Left lung (tissue), 14 donors: ENCODE measurements at places on chromosomes 4 and X.

GRCh38 chr4:37762294-37762990 is 64.0 kb upstream of the PGM2 start:
- DNase-seq, result no peak

GRCh38 chr4:67480810-67481209 is 64.5 kb downstream of the CENPC start:
- no peak for DNase-seq

DNA sequence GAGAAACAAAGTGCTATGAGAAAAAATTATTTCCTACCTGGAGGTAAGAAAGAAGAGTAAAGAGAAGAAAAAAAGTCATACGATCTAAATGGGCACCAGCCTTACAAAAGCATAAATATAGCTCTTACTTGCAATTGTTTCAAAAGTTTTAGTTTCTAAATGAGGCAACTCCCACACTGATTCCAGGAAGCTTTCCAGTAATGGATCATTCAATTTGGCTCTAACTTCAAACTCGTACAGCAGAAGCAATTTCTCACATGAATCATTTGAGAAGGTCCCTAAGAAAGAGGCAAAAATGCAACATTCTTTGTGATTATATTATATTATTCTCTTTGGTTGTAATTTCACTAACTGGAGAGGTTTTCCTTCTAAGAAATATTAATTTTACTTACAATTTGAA is 109.9 kb downstream of the DLG3 start:
- no peak for DNase-seq

GRCh38 chr4:182085051-182085480 is 158.1 kb upstream of the TENM3 start:
- no peak for DNase-seq

GRCh38 chrX:10008483-10009056 is 41.4 kb downstream of the CLDN34 start:
- no peak for DNase-seq

- no peak for DNase-seq
Observed at GRCh38 chr4:19478791-19479190, 772.9 kb upstream of the SLIT2 start.

DNA sequence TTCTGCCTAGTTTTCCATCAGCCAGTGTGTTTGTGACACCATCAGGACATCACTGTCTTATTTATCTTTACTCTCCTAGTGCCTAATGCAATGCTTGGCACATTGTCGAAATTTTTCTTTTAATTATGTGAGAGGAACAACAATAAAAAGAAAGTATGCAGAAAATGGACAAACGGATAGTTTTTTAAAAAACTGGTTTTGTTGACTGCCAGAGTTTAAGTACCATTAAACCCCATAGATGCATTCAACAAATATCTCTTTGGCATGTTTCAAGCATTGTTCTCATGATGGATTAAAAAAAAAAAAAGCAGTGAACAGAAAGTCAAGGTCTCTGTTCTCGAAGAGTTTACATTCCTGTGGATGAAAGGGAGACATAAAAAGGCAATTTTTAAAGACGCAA is 398.4 kb downstream of the PPP3CA start:
- DNase-seq, result no peak

DNA sequence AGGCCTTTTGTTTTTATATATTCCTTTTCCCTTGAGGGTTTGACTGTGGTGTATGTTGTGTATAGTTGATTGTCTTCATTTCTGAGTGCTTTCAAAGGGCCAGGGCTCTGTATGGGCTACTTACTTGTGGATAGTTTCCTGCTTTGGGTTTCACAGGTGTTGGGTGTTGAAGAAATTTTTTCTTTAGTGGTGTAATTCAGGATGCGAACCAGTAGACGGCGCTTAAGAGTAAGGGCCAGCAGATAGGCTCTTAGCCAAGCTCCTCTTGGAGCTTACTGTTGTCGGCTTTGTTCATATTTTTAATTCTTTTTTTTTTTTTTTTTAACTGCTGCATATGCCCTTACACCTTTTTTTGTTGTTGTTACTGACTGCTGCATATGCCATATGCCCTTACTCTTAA is 276.3 kb upstream of the GALNT7 start:
- DNase-seq, result no peak

DNA sequence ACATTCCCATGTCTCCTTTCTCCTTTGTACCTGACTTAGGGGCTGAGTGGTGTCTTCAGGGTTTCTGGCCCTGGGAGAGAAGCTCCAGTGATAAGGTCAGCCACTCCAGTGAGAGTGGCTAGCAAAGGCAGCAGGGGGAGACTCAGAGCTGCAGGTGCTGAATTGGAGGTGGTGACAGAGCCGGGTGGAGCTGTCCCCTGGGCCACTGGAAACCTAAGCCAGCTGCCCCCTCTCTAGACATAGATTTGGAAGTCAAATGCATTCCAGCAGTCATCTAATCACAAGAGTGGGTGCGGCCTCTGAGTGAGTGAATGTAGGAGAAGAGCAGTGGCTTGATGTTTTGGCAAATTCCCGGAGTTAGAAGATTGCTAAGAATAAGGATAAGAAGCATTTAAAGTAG is 28.5 kb downstream of the TRIM2 start:
- DNase-seq, result no peak

DNA sequence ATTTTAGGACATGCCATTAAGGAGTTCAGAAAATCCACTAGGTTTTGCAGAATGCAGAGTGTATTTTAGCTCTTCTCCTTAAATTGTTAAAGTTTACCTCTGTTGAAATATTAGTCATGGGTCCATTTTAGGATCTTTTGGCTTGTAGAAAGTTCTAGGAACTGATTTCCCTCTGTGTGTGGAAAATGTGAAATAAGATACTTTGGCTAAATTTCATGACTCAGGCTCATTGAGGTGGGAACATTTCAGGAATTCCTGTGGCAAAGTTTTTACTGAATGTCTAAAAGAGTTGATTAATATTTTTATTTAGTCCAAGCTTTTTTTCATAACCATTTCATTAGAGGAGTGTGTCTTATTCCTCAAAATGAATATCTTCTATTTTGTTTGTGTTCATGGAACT is 7.0 kb downstream of the FHIP1A start:
- DNase-seq, result no peak

DNA sequence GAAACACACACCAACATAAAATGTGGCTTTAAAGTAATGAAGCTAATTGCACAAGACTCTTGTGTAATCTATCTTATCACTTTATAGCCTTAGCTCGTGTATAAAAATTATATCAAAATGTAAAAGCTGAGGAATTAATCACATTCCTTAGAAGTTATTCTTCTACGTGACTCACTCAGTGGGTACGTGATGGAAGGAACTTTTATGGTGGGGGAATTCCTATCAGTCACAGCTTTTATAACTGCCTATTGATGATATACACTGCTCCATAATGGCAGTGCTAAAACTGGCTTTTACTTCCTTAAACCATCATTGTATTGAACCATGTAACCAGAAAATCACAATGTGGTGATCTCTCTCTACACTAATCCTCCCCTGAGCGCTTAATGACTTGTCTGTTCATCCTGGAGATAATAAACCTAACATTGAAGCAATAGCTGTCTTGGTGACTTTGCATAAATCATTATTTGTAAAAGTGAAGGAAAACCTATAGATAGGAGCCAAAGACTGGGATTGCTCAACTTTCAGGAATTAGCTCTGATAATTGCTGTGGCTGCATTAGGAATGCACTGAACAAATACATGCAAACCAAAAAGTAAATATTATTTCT is 276.7 kb downstream of the GBA3 start:
- no peak for DNase-seq

- no peak for DNase-seq
Observed at GRCh38 chr4:159206427-159206871, 103.6 kb downstream of the RAPGEF2 start.

DNA sequence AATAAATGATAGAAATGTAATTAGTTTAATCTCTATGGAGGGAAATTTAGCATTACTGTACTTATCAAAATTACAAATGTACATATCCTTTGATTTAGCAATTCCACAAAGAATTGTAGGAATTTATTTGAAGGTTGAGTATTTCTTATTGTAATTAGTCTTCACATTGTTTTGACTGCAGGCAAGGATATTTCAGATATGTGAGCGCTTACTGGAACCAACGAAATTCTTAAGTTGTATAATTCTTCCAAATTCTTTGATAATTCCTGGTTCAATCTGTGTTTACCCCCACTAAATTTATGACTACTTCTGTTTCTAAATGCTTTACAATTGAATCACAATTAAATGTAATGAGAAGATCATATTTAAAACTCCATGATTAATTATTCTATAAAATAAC is 26.9 kb upstream of the WWC2 start:
- no peak for DNase-seq

DNA sequence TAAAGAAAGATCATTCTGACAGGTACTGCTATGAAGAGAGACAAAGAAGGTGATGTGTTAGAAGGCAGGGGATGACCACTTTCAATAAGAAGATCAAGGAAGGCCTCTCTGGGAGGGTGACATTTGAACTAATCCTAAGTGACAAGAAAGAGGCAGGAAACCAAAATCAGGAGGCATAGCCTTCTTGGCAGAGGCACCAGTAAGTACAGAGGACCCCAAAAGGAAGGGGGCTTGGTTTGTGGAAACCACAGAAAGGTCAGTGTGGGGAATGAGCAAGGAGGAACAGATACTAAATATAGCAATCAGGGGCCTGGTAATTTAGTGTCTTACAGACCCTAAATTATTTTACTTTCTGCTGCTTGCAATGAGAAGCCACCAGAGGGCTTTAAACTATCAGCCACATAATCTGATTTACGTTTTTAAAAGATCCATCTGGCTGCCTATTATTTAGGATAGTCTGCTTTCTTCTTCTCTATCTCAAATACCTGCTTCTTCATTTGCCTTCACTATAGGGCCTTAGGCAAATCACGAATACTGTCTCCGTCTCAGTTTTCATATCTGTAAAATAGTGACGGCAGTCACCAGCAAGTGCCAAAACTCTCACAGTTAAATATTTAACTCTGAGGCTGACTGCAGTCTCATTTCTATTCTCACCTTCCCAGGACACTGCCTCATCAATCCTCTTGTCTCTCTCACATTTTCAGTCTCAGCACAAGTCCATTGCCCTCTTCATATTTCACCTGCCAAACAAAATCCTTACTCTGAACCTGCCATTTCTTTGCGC is 16.7 kb downstream of the NR3C2 start:
- DNase-seq, result no peak

DNA sequence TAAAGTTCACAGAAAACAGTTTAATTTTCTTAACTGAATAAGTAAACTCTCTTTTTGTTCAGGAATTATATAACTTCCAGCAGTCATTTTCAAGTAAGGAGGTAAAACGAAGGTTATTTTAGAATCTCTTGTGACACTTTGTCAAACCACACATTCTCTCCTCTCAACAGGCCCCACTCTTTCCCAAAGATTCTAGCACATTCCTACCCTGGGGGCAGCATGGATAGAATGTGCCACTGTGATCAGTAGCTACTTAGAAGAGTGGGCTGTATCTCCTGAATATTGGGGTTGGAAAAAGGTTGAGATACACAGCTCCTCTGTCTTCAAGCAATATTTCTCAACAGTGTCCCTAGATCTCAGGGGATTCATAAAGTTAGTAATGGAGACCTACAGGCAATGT is 157.6 kb downstream of the EMCN start:
- no peak for DNase-seq

DNA sequence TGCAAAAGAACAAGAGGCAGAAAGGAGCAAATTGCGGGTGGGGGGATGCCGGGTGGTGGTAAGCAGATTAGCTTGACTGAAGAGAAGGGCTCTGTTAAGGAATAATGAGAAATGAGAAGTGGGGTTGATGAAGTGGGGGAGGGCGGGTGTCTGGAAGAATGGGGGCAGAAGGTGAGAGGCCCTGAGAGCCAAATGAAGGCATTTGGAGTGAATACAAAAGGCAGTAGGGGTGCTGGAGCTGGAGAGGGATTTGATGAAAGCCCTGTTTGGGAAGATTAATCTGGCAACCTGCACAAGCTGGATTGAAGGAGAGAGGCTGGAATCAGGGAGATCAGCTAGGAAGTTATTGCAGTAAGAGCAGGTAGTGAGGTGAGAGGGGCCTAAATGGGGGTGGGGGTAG is 82.1 kb downstream of the GUCY2F start:
- no peak for DNase-seq

- no peak for DNase-seq
Observed at GRCh38 chr4:36979533-36979932, 265.0 kb upstream of the NWD2 start.

DNA sequence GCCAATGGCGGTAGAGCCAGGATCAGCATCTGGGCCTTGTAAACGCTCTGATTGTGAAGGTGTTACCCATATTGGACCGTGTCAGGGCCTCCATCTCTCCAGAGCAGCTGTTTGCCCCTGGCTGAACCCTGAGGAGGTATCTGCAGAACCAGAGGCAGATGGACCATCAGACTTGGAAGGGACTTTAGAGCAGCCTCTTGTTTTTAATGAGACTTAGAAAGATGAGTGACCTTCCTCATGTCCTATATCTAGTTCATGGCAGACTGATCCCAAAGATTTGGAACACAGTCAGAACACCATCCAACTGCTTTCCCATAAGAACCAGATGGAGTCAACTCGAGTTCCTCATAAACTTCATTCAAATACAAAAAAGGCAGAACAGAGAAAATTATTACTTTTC is 135.1 kb upstream of the MSX1 start:
- DNase-seq, result no peak

- no peak for DNase-seq
Observed at GRCh38 chr4:119663160-119663788, 34.7 kb upstream of the PDE5A start.

GRCh38 chrX:67612231-67612630 is 68.4 kb downstream of the AR start:
- no peak for DNase-seq

DNA sequence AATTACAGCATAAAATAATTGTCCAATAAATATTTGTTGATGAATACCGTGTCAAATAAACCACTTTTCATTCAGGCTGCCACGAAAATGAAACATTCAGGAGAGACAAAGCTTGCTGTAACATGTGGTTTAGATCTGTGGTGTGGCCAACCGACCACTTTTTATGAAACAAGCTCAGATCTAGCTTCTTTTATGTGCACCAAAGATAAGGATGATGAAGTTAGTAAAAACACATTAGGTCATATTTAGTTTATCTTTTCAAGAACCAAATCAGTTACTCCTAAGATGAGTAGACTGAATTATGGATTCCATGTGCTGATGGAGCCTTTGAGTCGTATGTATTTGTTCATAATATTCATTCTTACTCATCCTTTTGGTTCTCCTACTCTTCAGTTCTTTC is 35.8 kb downstream of the STOX2 start:
- no peak for DNase-seq

GRCh38 chr4:127145006-127145540 is 487.7 kb upstream of the INTU start:
- peak; percentile 48 for DNase-seq

DNA sequence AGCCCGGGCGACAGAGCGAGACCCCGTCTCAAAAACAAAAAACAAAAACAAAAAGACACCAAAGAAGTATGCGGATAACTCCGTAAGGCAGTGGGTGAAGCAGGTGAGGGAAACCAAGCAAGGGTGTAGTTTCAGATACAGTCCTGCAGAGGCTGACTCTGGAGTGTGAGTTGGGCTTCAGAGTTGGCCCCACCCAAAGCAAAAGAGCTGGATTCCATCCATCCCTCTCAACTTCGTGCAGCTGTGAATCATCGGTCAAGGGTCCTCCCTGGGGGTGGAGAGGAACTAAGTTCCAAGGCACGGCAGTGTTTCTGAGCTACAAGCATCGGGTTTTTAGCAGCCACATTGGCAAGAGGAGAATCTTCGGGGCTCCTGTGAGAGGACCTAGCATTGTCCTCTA is 43.9 kb upstream of the FAM9A start:
- no peak for DNase-seq

GRCh38 chr4:101853691-101854090 is 63.2 kb downstream of the BANK1 start:
- DNase-seq, result no peak
